Fibroblast of upper back skin (primary cell): ENCODE measurements at places on chromosomes 6 and 20.

GRCh38 chr6:12009876-12010634 is 2.1 kb upstream of the HIVEP1 start:
- DNase-seq, result peak; percentile 92

- peak; percentile 63 for DNase-seq
Observed at GRCh38 chr6:42197555-42198362, 3.0 kb upstream of the GUCA1B start.

GRCh38 chr6:115665310-115665709 is 395.4 kb downstream of the FRK start:
- DNase-seq, result no peak

DNA sequence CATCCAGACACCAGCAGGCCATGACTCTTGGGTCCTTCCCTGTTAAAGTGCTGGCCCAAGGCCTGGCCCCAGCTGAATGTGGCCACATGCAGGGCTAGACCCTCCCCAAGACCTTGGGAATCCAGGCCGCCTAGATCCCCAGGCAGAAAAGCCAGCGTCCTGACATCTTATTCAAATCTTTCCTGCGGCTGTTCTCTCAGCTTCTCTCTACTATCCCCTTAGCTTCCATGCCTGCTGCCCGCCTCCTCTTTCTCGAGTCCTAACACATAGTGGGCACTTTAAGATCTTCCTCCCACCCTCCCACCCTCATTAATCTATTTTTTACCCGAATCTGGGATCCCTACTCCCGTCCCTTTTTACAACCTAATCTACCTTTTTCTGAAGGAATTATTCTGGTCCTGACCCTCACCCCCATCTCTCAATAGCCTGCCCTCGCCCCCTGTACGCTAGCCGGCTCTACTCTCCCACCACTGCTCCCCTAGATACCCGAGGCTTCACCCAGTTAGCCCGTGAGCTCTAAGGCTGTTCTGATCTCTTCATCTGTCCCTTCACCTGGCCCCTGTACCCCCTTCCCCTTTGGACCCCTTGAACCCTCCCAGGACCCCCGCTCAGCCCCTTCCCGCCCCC is at the start of gene CCHCR1:
Gene CCHCR1, minus strand, starts transcription at position 290 of the 627 bp plus-strand sequence. Its CDS starts 202 bp downstream, at position 88.
- no peak for DNase-seq

DNA sequence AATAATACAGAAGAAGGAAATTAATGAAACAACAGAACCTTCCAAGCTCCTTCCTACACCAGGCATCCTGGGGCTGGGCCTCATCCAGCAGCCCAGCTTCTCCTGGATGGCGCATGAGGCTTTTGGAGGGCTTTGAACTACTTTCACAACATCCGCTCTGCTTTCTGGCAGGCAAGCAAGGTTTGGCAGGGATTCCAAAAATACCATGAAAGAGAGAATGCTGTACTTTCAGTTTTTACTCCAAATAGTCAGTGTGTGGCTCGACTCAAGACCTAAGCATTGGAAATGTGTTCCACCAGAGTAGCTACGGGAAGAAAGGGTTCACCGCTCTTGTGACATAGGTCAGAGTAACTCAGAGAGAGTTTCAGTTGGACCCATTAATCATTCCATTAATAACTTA is 125.4 kb downstream of the OPRM1 start:
- DNase-seq, result peak; percentile 82

GRCh38 chr6:119628691-119629594 is 279.4 kb upstream of the MAN1A1 start:
- no peak for DNase-seq

- DNase-seq, result peak; percentile 37
Observed at GRCh38 chr6:36769183-36769675, 70.0 kb downstream of the CPNE5 start.

DNA sequence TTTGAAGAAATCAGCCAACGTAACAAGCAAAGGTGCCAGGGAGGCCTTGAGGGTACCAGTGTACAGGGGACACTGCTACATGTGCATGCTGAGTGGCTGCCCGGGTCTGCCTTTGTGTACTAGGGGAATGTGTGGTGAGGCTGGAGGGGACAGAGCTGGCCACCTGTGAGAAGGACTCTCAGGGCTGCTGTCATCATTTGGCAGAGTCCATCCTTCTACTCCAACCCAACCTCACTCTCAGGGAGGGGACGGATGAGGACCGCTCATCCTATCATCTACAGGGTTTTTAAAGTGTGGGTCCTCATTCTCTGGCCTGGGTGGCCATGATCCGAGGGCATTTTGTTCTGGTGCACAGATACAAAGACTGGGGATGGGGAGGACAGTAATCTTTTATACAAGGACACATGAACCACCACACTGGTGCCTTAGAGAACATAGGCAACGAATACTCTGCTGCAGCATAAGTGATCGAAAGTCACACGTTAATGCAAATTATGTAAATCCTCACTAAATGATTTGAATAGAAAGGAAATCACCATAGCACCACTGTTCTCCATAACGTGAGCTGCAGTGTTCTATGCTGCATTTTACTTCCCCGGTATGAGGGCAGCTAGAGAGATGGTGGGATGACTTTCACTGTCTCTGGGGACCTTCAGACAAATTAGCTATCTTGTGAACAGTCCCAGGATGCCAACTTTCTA is 181.4 kb downstream of the GMPR start:
- DNase-seq, result no peak
